Stimulated activated CD8-positive, alpha-beta memory T cell treated with anti-CD3 and anti-CD28 coated beads, Interleukin-15, amount 100 ng/mL, for 4 hours (primary cell): ENCODE measurements at places on chromosomes 2 and 18.

GRCh38 chr2:101355401-101356054 is 31.8 kb downstream of the CREG2 start:
- no peak for DNase-seq

DNA sequence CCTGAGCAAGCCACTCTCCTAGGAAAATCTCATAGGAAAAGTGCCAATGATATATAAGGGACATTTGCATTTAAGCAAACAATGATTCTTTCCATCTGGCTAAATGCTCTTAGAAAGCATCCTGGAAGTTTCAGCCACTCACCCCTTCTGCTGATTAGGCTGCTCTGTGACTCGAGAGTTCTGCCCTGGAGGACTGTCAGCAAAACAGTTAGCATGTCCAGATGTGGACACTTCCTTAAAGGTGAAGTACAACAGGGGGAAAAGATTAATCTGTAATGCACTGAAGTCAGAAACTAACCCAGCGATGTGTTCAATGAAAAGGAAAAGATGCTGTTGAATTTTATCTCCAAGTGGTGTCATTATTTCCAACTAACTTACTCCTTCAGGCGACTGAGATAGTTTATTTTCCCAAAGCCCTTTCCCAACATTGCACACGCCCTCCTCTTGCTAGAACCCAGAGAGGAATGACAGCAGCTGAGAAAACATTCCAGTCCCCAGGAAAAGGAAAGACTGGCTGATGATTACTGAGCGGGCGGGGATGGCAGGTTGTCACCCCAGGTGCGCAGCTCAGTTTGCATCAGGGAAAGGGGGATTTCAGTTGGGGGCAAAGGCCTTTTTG is 214.0 kb downstream of the SS18 start:
- no peak for DNase-seq

DNA sequence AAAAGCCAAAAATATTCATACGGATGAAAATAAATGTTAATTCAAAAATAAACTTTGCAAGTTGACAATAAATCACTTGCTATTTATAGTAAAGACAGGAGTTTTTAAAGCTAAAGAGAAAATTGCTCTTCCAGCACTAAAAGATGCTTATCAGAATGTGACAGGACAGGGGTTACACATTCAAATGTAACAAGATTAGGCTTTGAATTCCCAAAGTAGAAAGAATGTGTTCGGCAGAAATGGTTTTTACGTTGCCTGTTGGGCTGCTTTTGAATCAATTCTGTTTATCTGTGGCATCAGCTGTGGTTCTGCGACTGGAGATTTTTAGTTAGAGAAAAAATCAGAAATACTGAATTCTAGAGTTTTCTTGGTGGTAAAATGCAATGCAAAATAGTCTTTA is 669.4 kb downstream of the CPS1 start:
- DNase-seq, result no peak

DNA sequence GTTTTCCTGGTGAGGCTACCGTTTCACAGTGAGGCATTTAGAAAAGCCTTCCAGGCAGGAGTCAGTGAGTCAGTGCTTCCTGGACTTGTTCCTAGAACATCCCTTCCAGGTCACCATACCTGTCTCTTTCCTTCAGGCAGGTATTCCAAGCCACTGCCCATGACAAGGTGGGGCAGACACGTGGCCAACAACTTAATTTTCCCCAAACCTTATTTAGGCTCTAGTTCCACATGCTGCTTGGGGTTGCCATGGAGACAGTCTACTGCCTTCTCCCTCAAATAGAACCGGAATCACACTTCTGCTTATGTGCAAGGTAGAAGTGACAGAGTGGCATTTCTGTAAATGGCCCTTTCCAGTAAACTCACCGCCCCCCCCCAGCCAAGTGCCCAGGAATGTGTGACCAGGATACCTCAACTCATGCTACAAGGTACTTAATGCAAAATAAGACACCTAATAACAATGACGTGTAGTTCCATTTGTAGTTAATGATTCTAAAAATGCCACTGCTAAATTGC is 258.3 kb downstream of the PRKCE start:
- no peak for DNase-seq

- DNase-seq, result no peak
Observed at GRCh38 chr2:19738707-19739106, 163.1 kb downstream of the TTC32 start.

- DNase-seq, result no peak
Observed at GRCh38 chr2:60432035-60432601, 121.3 kb downstream of the BCL11A start.

DNA sequence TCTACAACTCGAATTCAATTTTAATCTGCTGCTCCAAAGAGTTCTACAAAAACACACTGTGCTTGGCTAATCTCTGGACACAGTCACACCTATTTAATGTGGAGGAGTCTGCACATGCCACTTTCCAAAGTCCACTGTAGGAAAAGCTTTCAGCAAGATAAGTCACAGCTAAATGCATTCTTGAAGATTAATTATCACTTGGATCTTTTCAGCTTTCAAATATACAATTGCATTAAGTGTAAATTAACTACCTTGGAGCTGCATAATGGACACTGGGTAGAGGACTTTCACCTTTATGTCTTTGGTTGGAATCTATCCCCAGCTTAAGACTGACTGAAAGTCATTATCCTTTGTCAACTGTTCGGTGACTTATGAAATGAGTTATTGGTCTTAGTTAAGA is 565.1 kb downstream of the PIK3C3 start:
- DNase-seq, result no peak

- DNase-seq, result no peak
Observed at GRCh38 chr2:22950431-22950830, 434.5 kb upstream of the KLHL29 start.

- no peak for DNase-seq
Observed at GRCh38 chr2:172137109-172137508, 34.4 kb upstream of the DLX2 start.

DNA sequence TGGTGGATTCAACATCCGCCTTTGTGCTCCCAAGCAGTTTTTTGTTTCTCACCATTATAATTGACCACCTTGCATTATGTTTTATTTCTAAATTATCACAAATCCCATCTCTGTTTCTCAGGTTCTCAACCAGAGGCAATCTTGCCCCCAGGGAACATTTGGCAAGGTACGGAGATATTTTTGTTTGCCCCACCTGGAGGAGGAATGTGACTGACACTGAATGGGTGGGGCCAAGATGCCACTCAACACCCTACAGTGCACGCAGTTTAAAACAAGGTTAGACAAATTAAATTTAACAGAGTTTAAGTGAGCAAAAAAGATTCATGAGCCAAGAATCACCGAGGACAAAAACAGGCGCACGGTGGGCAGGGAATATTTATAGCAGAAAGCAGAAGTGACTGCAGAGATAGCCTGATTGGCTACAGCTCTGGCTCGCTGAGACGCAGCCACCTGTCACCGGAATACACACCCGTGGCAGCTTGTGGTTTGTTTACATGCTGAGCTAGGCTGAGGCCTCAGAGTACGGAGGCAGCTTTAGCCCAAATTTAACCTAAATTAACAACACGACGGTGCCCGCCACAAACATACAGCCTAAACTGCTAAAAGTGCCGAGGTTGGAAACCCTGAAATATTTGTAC is 150.0 kb upstream of the ALKAL2 start:
- peak; percentile 27 for DNase-seq

DNA sequence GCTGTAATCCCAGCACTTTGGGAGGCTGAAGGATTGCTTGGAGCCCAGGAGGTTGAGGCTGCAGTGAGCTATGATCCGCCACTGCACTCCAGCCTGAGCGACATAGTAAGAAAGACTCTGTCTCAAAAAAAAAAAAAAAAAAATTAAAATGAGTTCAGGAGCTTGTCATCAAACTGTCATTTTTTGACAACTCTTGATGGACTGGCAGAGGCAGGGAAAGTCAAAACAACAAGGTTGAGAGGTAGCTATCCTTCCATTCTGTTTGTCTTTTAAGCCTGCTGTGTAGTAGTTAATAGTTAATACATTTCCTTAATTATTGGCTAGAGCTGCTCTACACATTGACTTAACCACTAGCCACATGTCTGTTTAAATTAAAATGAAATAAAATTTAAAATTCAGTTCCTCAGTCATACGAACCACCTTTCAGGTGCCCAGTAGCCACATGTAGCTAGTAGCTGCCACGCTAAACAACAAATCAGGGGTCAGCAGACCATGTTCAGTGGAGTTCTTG is 22.7 kb downstream of the DPYSL5 start:
- no peak for DNase-seq

DNA sequence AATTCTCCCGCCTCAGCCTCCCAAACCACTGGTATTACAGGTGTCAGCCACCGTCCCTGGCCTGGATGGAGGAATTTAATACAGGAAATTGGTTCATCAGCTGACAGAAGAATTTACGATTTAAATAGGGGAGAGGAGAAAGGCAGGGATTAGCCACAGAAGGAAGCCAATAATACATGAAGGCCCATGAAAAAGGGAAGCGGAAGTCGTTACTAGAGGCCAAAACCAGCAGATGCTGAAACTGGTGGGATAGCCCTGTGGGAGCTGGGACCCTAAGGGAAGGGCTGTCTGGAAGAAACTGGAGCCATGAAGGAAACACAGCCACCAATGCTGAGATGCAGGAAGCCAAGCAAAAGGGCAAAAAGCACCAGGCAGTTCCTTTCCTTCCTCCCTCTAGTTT is 163.7 kb upstream of the RMP24 start:
- DNase-seq, result no peak

DNA sequence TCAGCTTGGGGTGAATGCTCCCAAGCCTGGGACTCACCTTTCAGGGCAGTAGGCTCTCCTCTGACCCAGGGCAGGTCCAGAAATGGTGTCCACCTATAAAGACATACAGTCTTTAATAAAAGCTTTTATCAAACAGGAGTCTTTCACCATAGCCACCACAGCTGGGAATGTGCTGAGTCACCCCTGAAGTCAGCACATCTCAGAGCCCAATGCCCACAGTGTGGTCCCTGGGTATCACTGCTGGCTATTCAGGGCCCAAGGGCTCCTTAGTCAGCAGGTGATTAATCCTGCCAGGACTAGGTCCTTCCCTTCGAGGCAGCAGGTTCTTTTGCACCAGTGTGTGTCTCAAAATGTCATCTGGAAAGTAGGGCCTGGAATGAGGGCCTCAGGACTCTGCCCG is 181.9 kb downstream of the MEMO1 start:
- no peak for DNase-seq

DNA sequence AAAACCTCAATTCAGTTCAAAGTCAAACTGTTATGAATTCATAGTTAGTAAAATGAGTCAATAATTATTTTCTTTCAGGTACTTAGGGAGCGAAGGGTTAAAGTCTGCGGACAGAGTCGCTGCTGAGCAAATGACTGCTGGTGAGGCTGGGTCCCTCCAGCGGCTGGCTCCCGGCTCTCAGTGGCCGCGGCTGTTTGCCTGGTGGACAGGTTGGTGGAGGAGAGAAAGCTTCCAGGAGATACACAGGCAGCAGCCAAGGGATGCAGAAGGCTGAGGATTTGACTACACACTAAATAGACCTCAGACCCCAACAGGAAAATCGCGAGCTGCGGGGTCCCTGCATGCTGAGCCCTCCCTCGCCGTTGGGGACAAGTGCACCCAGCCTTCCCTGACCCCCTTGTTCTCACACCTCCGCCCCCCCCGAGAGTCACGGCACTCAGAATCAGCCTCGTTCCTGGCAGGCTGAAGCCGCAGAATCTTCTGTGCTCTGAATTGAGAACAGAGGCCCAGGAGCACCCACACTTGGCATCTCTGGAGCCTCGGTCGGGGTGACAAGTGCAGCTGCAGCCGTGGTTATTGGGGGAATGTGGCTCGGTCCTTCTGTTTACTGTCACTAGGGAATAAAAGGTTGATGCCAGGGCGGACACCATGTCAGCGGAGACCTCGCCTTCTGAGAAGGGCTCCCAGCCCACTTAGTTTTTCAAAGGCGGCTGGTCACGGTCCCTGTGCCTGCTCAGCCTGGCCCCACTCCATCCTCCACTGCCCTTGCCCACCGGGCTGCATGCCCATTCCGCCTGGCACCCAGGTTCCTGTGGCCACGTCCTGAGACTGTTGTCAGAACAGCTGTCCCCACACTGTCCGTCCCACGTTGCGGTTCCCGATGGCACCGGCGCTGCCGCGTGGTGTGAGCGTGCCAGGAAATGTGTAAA is 74.0 kb downstream of the SLC66A2 start:
- no peak for DNase-seq

GRCh38 chr2:73700661-73701447 is 36.3 kb downstream of the TPRKB start:
- no peak for DNase-seq

- DNase-seq, result no peak
Observed at GRCh38 chr2:111617299-111618225, 266.4 kb downstream of the ANAPC1 start.

DNA sequence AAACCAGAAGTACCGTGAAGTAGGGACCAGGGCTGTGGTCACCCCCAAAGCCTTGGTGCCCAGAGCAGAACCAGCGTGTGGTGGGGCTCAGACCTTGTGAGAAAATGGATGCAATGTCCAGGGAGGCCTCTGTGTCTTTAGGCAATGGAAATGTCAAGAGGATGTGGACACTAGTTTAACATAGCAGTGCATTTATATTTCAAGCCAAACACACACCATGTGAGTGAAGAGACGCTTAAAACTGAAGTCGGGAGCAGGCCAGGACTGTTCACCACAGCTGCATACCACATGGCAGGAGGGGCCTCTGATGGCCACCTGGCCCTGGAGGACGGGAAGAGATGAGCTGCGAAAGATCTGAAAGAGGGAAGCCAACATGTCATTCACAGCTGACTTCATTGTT is 87.3 kb upstream of the LDLRAD4 start:
- no peak for DNase-seq

DNA sequence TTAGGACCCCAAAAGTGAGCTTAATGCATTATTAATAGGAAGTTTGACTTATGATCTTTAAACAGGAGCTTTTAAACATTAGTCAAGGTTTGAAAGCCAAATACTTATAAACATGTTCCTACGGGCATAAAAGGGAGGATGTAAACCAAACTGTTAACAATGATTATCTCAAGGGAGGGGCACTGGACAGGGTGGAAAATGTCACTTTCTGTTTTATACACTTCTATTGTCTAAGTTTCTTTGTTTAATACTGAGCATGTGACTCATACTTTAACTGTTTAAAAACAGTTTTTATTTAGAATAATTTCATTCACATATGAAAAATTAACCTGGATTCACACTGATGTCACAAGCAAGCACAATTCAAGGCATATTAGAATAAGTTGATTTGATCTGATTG is 18.3 kb upstream of the ITGA6 start:
- DNase-seq, result no peak

- DNase-seq, result no peak
Observed at GRCh38 chr18:48693625-48694262, 154.9 kb downstream of the CTIF start.

DNA sequence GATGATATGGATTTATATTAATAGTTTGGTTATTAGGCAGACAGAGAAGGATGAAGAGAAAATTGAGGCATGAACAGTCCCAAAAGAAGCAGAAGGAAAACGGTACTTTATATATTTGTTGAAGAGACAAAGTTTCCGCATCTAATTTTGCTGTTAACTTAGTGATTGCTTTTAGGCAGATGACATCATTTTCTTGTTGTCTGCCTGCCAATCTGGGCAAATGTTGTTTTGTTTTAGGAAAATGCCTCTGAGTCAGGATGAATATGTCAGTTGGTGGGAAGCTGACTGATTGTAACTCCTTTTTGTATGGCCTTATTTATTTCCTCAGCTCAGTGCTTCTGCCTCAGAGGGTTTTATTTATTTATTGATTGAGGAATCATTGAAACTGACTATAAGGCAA is 52.5 kb upstream of the CAVIN2 start:
- DNase-seq, result no peak

- DNase-seq, result peak; percentile 36
Observed at GRCh38 chr18:23131693-23132319, 3.5 kb upstream of the CABLES1 start.
